ENCODE measurements at places on chromosomes 12 and 14.
A peak's percentile ranks its signal among the peaks of the same experiment; 100 is the strongest.

DNA sequence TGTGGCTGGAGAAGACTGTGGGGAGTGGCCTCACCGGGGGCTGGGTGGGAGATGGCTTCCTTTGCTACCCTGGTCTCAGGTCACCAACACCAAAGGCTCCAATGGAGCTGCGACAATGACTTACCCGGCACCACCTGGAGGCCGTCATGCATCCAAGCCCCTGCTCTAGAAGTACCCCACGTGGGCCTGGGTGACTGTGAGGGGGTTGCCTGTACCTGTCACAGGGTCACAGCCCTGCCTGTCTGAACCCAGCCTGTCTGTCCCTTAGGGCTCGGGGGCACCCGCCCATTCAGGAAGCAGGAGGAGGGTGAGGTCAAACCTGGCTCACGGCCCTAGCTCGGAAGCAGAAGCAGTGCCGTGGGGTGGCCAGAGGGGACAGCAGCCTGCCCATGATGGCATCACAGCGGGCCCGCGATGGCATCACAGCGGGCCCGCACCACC lies 18.9 kb downstream of the ABCB9 start:
- peak; percentile 25 for DNase-seq

- no peak for DNase-seq
Measured at GRCh38 chr12:101001669-101002068, 207.1 kb downstream of the ANO4 start.

- no peak for DNase-seq
Measured at GRCh38 chr12:118297284-118297683, 75.4 kb downstream of the TAOK3 start.

DNA sequence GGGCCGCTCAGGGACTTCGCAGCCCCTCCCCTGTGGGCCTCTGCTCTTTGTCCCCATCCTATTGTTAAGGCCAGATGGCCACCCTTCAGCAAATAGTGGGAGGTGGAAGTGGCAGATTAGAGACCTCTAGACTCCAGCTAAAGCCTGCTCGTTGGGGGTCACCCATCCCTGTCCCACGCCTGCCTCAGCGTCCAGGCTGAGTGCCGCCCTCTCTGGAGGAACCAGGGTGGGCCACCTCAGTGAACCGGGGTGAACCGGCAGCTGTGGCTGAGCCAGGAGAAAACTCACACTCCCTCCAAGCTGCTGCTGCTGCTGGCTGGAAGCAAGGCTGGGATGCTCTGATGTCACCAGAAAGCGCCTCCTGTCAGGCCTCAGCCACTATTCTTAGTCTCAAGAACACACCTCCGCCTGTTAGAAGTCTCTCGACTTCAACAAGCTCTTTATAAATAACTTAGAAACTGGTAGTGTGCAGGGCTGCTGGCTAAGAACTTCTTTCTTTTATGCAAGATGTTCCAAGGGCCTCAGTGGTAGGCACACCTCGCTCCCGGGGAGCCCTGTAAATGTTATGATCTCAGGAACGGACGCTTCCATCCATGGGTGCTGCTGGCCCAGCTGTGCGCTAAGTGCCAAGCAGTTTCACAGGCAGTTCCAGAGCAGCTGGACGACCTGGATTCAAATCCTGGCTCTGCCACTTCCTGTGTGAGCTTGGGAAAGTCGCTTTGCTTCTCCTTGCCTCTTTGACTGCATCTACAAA lies 19.8 kb upstream of the TESC start:
- no peak for DNase-seq

DNA sequence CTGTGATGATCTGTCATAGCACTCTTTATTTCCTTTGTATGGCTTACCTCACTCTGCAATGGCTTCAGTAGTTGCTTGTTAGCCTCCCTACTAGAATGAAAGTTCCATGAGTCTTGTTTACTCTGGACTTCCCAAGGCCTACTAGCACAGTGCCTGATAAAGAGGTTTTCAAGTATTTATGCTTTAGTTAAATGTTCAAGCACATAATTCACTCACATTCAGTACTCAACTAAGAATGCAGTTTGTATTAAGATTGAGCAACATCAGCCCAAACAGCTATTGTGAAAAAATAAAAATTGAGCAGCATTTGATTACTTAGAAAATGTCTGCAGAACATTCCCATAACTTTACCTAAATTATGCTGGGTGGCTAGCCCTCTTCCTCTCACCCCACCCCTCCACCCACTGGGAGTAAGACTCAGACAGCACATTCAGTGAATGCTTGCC lies 158.9 kb upstream of the AMIGO2 start:
- no peak for DNase-seq

DNA sequence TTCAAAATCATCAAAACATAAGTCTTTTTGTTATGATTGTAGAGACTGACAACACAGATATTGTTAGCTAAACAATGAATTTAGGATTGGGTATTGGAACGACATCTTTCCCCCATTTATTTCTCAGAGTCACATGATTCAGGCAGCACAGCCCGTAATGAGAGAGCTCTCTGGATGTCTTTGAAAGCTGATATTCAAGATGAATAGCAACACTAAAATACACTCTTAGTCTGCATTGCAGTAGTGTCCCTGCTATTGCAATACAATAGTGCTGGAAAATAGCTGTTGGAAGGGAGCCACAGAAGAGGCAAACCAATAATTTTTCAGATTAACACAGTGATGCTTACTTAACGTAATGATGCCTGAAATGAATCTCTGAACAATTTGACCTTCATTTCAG lies 9.9 kb downstream of the GTSF1 start:
- DNase-seq = no peak

Data from Peyer's patch (tissue), 4 donors.